Upper lobe of left lung (tissue), 6 donors: ENCODE measurements at places on chromosomes 3 and 15. TPM values are rescaled to one million over a fixed set of nuclear protein-coding genes. Genes with fewer than 3 reads are reported as not detected.
A peak's percentile ranks its signal among the peaks of the same experiment; 100 is the strongest.

GRCh38 chr3:123552095-123552714 lies 32.6 kb downstream of the HACD2 start:
- H3K27ac ChIP-seq = no peak overlapping the region
- H3K27me3 ChIP-seq = no peaks in the 10 kb centered on the region
- H3K4me1 ChIP-seq = no peaks in the 10 kb centered on the region
- no peak overlapping the region for H3K4me3 ChIP-seq
- no peak for DNase-seq

DNA sequence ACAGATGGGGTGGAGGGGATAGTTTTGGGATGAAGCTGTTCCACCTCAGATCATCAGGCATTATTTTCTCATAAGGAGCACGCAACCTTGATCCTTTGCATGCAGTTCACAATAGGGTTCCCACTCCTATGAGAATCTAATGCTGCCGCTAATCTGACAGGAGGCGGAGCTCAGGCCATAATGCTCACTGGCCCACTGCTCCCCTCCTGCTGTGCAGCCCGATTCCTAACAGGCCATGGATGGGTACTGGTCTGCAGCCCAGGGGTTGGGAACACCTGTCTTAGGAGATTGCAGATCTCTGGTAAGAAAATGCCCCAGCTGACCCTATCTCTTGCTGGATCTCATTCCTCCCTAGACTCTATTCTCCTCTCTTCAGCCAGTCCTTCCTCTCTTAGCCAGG lies 6.8 kb downstream of the CSTA start:
- H3K36me3 ChIP-seq = no peaks in the 10 kb centered on the region
- H3K4me3 ChIP-seq = no peak overlapping the region
- no peaks in the 10 kb centered on the region for H3K27me3 ChIP-seq
- no peak for DNase-seq
- H3K4me1 ChIP-seq = no peaks in the 10 kb centered on the region

DNA sequence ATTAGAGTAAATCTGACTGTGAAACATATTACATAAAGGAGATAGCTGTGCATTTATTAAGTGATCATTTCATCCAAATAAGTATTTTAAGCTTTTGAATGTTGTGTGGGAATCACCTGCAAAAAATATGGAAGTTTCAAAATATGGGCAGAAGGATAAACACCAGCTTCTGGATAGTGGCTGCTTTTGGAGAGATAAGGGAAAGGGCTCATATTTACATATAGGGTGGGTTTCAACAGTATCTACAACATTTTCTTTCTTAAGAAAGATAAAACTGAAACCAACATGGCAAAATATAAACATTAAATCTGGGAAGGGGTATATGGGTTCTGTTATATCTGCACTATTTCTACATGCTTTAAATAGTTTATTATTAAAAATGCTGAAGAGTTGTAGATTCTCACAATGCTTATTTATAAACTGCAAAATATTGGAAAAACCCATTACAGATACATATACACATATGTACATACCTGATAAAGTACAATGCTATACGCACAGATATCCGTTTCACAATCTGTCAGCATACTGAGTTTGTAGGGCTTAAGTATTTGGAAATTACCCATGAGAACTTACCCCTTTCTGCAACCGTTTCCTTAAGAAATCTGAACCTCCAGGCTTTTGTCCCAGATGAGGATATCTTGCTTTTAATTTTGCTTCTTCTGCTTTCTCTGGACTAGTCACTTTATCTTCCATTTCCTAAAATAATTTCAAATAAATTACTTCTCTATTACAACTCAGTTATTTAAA lies 12.1 kb downstream of the ARPP19 start:
- no peak overlapping the region for H3K27ac ChIP-seq
- H3K36me3 ChIP-seq = no peaks in the 10 kb centered on the region
- DNase-seq = no peak
- no peak overlapping the region for H3K4me3 ChIP-seq
- H3K4me1 ChIP-seq = peaks cover 36% of the 10 kb centered on the region

GRCh38 chr15:78949461-78949860 lies 4.6 kb upstream of the CTSH start:
- no peak overlapping the region for H3K4me3 ChIP-seq
- peak overlapping the region; percentile 10 for H3K27ac ChIP-seq
- H3K36me3 ChIP-seq = no peaks in the 10 kb centered on the region
- DNase-seq = no peak
- no peaks in the 10 kb centered on the region for H3K27me3 ChIP-seq
- peaks cover 22% of the 10 kb centered on the region for H3K4me1 ChIP-seq

GRCh38 chr3:158991146-158991705 lies 189.4 kb downstream of the MFSD1 start:
- no peaks in the 10 kb centered on the region for H3K36me3 ChIP-seq
- no peak overlapping the region for H3K27ac ChIP-seq
- peak; percentile 21 for DNase-seq
- H3K27me3 ChIP-seq = no peaks in the 10 kb centered on the region
- H3K4me1 ChIP-seq = no peaks in the 10 kb centered on the region

DNA sequence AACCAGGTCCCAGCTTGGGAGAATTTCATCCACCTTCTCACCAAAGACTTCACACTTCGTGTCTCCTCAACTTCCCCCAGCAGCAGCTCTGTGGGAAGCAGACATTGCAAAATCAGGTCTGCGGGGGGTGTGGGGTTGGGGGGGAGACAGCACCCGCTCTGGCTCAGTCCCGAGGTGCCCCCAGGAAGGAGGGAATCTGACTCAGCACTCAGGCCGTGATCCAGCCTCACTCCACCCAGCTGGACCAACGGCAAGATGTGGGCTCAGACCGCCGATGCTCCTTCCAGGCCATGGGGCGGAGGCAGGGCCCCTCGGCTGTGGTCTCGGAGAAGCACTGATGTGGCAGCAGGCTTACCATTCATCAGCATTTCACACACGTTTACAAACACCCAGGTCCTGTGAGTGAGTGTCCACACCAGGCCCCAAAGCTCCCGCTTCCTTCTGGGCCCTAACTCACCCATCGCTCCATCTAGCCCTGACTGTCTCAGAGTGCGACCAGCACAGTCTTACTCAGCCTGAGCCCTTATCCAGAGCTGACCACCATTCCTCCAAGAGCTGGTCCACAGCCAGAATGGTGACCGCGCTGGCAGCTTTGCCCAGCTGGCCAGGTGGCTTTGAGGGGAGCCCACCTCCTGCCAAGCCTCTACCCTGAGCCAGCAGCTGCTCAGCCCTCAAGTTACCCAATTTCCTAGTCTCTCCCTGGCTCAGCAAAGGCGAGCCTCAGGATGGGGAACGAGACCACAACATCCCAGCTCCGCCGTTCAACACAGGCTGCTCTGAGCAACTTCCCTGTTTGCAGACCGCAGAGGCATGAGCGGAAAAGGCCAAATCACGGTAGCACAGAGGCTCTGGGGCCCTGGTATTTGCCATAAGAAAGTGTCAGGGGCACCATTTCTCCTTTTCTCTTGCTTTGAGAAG lies 3.3 kb downstream of the STAB1 start:
- no peak overlapping the region for H3K27ac ChIP-seq
- H3K4me1 ChIP-seq = peaks cover 28% of the 10 kb centered on the region
- no peak overlapping the region for H3K4me3 ChIP-seq
- no peaks in the 10 kb centered on the region for H3K36me3 ChIP-seq

DNA sequence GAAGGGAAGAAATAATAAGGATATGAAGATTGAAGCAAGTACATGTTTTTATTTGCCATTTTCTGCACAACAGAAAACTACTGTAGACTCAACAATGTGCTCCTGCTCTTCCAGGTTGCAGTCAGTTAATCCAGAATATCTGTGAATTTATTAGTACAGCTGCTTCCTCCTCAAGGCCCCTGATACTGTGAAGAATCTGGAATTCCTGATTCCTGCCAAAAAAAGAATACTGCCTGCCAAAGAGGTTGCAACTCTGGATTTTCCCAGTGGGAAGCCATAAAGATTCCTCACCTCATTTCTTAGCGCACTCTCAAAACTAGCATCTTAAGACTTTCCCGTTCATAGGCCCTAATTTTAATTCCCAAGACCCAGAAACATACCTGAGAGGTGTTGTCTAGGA lies 33.6 kb upstream of the LRRC3B start:
- DNase-seq = no peak
- H3K4me3 ChIP-seq = no peak overlapping the region
- H3K27me3 ChIP-seq = no peaks in the 10 kb centered on the region
- H3K36me3 ChIP-seq = no peaks in the 10 kb centered on the region
- no peaks in the 10 kb centered on the region for H3K4me1 ChIP-seq

GRCh38 chr3:172074032-172074431 lies 34.7 kb downstream of the FNDC3B start:
- no peaks in the 10 kb centered on the region for H3K27me3 ChIP-seq
- H3K4me1 ChIP-seq = peaks cover 12% of the 10 kb centered on the region
- H3K27ac ChIP-seq = peak overlapping the region; percentile 45
- DNase-seq = no peak

DNA sequence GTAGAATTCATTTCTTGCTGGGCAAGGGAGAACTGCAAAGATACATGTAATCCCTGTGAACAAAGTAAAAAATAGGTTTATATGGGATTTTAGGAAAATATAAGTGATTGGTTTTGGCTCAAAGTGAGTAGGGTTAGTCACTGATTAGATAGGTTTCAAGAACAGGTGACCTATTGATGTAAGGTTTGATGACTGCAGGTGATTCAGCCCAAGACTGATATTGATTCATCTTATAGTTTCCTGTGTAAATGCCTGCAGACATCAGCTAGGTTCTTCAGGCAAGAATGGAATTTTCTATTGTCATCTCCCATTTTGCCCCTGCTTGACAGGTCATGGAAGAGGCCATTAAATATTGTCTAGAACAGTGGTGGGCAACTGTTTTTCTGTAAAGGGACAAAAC lies 23.9 kb upstream of the ARID3B start:
- no peak overlapping the region for H3K4me3 ChIP-seq
- no peak overlapping the region for H3K27ac ChIP-seq
- H3K36me3 ChIP-seq = no peaks in the 10 kb centered on the region
- H3K27me3 ChIP-seq = no peaks in the 10 kb centered on the region
- DNase-seq = no peak

GRCh38 chr3:118991775-118992174 lies 42.9 kb downstream of the IGSF11 start:
- DNase-seq = no peak
- H3K27me3 ChIP-seq = no peaks in the 10 kb centered on the region
- no peak overlapping the region for H3K27ac ChIP-seq

- H3K27ac ChIP-seq = no peak overlapping the region
- DNase-seq = no peak
- H3K4me1 ChIP-seq = peaks cover 15% of the 10 kb centered on the region
- H3K4me3 ChIP-seq = no peak overlapping the region
Measured at GRCh38 chr3:52447512-52448355, 2.8 kb upstream of the SEMA3G start.

DNA sequence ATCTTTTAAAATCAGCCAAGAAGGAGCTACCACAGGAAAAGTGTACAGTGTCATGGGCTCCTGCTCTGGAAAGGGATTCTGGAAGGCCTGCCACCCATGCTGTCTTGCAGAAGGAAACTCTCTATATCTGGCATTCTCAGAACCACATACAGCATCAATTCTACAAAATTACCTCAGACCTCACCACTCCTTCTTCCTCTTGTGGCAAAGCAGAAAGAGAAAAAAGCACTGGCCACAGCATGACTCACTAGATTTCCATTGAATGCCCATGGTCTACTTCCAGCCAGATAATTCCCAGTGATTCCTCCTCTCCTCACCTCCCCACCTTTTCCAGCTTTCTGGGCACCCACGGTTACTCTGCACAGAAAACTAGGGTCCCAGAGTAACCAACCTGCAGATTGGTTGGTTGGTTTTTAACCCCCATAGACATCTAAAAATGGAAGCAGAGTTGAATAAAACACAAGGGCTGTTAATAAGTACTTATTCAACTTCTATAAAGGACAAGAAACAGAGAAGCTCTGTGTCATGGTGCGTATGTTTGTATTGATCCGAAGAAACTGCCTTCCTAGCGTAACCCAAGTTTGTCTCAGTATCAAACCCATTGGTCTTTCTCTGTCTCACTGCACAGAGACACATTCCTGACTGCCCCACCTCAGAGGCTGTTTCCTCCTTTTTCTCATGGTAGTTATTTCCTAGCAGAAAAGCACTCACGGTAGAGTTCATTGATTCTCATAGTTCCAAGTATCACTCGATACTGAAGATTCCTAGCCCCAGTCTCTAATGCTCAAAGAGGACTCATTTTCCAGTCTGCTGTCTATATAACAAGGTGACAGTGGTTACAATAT lies 67.7 kb downstream of the LDHAL6B start:
- H3K36me3 ChIP-seq = no peaks in the 10 kb centered on the region
- H3K27me3 ChIP-seq = no peaks in the 10 kb centered on the region
- no peak overlapping the region for H3K4me3 ChIP-seq
- no peak overlapping the region for H3K27ac ChIP-seq
- H3K4me1 ChIP-seq = no peaks in the 10 kb centered on the region

DNA sequence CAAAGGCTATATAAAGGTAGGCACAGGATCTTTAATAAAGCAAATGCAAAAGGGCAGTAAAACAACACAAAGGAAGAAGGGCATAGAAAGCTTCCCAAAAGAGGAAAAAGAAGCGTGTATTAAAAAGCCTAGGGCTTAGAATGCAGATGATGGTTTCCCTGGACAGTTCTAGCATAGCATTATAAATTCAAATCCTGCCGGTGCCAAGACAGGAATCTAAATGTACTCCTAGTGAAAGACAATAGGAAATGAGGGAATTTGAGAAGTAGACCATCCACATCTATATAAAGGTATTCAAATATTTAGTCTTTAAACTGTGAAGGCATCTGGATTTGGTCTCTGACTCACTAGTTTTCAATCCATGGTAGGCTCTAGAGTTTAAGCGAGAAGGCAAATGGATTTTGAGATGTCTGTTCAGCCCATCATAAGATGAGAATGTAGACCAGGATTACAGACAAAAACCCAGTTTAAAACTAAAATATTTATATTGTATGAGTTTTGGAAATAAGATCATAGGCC lies 431.8 kb downstream of the TBL1XR1 start:
- no peaks in the 10 kb centered on the region for H3K27me3 ChIP-seq
- H3K4me3 ChIP-seq = no peak overlapping the region
- no peaks in the 10 kb centered on the region for H3K4me1 ChIP-seq
- no peak for DNase-seq

DNA sequence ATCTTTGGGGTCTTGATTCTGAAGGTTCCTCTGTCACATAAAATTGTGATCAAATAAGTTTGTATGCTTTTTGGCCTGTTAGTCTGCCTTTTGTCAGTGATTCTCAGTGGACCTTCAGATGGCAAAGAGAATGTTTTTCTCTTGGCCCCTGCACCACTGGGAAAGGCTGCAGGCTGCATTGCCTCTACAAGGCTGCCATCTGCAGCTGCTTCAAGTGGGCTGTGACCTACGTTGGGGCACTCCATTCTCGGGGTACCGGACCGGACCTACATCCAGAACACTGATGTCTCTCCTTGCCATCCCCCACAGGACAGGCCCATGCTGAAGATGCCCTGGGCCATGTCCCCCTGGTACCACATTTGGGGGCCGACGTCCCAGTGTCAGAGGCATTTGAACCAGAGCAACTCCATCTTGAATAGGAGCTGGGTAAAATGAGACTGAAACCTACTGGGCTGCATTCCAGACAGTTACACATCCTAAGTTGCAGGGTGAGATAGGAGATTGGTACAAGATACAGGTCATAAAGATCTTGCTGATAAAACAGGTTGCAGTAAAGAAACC lies 37.5 kb upstream of the MFGE8 start:
- H3K36me3 ChIP-seq = no peaks in the 10 kb centered on the region
- no peak overlapping the region for H3K4me3 ChIP-seq
- no peak for DNase-seq
- no peak overlapping the region for H3K27ac ChIP-seq
- H3K27me3 ChIP-seq = no peaks in the 10 kb centered on the region
- no peaks in the 10 kb centered on the region for H3K4me1 ChIP-seq

Gene AGTR1
- 4.6 TPM for total RNA-seq

Gene CCR5
- total RNA-seq = 8.6 TPM

Gene SH2D7
- total RNA-seq = not detected

Gene CSPG5
- total RNA-seq = 7.1 TPM

Gene C3orf22
- not detected for total RNA-seq

Gene TMEM40
- 0.66 TPM for total RNA-seq

Gene PP2D1
- not detected for total RNA-seq

Gene SEMA3G
- 19.5 TPM for total RNA-seq
